ENCODE measurements at places on chromosomes 1 and 21.

- peak; percentile 66 for DNase-seq
Observed at GRCh38 chr1:234987415-234988154, 141.1 kb downstream of the TOMM20 start.

GRCh38 chr1:155910621-155911121, 478 bp downstream of the RIT1 start:
- DNase-seq = peak; percentile 29

- DNase-seq = no peak
Observed at GRCh38 chr1:191695865-191696264, 462.4 kb upstream of the RGS18 start.

DNA sequence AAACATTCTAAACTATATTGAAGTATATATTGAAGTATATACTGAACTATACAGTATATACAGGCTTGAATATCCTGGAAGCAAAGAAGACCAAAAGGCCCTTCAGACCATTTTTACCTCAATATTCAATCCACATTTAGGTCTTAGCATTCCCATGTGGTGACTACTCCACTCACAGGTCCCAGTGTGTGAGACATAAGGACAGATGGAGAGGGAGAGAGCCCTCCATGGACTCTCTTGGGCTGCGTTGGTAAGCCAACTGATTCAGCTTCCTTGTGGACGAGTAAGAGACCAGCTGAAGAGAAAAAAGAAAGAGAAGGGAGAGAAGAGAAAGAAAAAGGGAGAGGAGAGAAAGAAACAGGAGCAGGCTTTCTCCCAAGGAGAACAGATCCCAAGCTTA, 37.3 kb upstream of the ZRANB2 start:
- peak; percentile 30 for DNase-seq

Measured in NCI-H446 (cell line).